NCI-H2029 (cell line): ENCODE measurements at places on chromosomes 5 and 9.

GRCh38 chr5:173969167-173970049, 19.6 kb upstream of the C5orf47 start:
- peak; percentile 45 for DNase-seq

DNA sequence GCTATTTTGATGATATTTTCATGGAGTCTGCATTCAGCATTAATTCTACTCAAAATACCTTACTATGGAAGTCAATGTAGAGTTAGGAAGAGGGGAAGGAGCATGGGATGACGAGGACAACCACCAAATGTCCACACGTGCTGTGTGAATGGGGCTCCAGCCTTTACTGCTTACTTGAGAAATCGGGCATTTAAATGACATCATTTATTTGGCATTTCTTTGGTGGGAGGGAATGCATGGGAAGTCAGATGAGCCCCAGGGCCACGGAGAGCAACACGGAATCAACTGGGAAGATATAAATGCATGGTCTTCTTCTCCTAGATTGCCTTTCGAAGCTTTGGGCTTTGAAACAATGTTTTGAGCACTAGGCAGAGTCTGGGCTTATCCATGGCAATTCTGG, 458.5 kb upstream of the KLF4 start:
- DNase-seq: no peak

DNA sequence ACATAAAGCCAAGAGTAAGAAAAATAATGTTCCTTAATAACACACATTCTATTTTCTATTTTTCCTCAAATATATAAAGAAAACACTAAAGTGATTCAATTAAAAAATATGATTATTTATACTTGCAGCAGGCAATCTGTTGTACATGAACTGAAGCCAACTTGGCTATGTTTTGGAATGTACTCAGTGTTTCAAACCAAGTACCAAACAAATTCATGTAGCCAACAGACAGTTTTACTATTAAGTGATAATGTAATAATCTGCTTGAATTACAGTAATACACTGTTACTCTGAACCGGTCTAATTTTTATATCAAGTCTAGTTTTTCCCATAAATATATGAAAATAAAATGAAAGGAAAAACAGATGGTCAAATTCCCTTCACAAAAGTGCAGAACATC, 58.0 kb downstream of the CEP120 start:
- no peak for DNase-seq

DNA sequence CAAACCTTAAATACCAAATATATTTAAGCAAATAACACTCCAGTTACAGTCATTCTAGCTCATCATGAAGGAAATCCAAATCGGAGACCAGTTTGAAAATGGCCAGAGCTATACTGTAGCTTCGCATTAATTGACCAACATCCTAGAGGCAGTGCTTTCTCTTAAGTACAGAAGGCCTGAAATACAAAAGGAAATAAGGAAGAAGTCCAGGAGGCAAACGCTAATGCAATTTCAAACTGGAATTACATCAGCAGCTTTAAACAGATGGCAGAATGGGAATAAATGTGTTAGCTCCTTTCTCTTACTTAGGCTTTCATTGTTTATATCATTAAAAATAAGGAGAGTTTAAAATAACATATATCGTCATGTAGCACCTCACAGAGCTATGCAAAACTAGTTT, 197.0 kb downstream of the SEC61B start:
- DNase-seq: no peak

DNA sequence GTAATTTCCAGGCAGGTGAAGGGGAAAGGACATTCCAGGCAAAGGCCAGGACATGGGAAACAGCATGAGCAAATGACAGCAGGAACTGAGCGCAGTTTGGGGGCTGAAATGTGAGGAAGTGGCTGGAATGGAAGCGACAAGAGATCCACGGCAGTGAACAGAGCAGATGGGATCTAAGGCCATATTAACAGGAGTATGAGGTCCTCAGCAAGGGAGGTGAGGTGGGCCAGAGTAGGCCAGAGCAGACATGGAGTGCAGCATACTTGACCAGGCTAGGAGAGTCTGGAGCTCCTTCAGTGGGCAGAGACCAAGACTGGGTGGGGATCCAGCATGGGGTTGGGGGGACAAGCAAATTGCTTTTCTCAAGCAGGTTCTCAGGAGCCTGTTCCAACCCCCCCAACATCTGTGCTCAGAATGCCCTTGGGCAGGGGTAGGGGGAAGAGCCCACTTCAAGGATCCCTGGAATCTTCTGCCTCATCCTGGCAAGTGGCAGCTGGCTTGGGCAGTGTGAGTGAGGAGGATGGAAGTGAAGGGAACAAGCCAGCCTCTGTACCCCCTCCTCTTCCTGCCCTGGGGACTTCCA, 34.5 kb downstream of the DAB2IP start:
- no peak for DNase-seq

DNA sequence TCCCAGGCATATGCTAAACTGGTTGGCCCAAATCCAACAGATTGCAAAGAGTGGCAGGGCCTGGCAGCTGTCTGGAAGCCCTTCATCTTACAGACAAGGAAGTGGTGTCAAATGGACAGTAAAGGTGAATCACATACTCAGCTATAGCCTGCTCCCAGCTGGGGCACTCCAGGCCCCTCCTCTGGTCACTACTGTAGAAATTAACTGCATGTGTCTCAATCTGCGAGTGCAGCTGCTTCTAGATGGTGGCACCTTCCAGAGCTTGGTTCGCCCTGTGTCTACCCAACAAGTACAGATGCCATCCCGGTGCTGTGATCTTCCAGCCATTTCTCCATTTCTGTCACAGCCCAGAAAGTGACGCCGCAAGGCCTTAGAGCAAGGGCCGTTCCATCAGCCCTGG, 50.2 kb downstream of the OTULIN start:
- DNase-seq: peak; percentile 91

DNA sequence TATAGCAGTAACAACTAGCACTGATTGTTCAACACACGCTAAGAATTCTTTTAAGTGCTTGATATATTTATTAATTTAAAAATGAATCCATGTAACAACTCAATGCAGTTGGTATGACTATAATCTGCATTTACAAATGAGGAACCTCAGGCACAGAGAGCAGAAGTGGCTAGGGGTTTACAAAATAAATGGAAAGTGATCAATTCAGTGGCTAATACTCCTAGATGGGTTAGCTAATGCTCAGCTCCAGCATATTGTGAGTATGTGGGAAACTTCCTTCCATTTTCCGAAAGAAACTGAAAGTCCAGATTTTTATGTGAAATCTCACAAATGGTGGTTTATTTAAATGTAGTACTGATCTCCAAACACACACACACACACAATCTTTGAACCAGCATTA, 128.0 kb downstream of the RFX3 start:
- DNase-seq: no peak

GRCh38 chr5:95985249-95985648, 23.6 kb upstream of the ELL2 start:
- no peak for DNase-seq

DNA sequence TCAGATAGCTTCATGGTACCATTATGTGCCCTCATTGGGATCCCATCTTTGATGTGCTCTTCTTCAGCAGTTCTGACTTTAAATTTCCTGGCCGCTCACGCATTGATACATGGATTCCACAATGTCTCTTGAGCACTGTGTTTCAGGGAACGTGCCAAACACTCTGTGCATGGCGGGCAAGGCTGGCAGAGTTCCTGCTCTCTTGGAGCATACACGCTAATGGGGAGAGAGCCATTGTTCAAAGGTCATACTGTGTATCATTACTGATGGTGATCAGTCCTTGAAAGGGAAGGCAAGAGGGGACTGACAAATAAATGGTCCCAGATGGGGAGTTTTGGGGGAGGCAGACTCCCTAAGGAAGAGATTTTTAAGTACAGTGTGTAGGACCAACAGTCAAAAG, 52.3 kb downstream of the AMBP start:
- DNase-seq: no peak

DNA sequence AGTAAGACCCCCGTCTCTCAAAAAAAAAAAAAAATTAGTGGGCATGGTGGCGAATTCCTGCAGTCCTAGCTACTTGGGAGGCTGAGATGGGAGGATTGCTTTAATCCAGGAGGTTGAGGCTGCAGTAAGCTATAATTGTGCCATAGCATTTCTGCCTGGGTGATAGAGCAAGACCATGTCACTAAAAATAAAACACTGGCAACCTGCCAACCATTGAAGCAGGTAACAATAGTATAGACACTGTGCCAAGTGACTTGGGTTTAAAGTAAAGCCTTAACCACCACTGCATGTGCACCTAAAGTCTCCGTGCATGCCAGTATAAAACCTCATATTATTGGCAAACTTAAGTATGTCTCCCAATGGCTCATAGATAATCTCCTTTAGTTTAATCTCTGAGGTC, 3.4 kb upstream of the APBA1 start:
- DNase-seq: peak; percentile 2

- no peak for DNase-seq
These were observed 83.7 kb downstream of the SERINC5 start for GRCh38 chr5:80172067-80172695.

DNA sequence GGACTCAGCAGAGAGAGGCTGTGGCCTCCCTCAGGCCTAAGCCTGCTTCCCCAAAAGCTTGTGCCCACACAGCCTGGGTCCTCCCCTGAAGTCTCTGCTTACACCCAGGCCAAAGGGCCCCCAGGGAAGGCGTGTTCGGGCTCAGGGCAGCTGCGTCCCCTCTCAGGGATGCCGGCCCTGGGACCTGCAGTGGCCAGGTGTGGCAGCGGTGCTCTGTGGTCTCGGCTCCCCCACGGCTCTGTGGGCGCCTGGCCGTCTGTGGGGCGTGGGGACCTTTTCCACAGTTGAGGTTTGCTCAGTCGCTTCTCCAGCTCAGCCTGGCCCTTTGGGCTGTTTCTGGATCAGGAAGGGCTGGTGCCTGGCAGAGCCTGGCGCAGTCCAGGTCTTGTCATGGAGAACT, 75.9 kb downstream of the RXRA start:
- no peak for DNase-seq

DNA sequence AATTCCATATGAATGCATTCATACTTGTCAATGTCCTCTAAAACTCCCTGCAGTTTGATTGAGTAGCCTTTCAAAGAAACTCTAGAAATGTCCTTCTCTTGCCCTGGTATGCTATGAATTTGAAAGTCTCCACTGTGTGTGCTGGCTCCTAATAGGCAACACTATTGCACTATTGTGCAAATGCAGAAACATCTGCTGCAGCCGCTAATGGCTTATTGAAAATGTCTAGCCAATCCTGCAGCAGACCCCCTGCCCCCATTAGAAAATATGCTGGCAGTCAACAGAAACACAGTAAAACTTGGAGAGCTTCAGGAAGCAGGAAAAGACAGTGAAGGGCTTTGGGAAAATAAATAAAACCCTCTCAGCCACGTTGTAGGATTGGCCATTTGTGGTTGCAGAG, 87.3 kb upstream of the GRAMD2B start:
- DNase-seq: no peak

DNA sequence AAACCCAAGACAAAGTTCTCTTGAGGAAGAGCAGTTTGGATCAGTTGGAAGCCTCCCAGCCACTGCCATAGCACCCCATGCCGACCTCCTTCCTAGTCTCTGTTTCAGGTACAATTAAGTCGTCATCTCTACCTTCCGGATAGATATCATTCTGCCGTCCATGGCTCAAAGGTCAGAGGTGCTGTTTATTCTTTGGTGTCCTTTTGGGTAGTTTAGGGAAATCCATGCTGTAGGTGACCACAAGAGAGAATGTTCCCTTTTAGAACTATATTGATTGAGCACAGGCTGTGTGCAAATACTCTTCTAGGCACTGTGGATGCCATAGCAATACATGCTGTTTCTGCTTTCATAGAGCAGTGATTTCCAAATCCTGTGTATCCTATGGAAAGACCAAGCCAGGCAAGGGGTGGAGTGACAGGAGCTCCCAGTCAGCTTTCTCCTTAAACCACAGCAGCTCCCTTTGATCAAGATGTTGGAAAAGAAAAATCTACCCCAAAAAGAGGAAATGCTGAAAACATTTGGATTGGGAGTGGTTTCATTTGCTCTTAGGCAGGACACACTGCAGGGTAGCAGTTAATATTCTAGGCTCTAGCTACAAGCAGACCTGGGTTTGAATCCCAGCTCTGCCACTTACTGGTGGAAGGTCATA, 127.9 kb downstream of the PALM2AKAP2 start:
- DNase-seq: no peak

DNA sequence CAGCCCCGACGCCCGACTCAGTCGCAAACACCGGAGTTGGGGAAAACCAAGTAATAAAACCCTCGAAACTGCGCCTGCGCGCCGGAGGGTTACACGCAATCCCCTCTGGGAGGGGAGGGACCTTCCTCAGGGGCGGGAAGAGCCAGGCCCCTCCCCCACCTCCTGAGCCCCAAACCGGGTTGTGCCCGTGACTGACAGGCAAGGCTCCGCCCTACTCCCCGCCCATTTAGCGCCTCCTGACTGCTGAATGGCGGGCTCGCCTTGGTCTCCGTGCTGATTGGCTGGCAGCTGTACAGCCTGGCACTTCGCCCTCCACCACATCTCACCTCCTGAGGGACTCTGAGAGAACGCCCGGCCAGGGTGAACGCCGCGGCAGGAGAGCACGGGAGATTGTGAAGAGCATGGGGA, at the start of gene PRDM9:
Gene PRDM9, plus strand, starts transcription at position 332 of the 408 bp plus-strand sequence. CDS start 1,425 bp downstream, outside the sequence.
- peak; percentile 30 for DNase-seq

DNA sequence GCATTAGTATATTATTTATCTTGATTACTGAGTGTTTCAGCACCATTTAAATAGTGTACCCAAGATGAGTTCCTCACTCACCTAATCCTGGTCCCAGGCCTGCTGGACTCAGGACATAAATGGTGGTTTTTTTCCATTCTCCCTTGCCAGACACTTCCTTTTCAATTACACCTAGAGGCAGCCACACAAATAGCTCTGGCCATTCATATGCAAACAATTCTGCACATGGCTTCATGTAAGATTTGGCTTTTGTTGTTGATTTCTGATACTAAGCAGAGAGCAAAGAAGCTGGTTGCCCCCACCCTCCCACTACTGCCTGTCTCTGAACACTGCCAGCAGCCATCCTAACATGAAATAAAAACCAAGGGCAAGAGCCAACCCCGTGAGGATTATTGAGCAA, 180.4 kb downstream of the SEMA5A start:
- no peak for DNase-seq

GRCh38 chr5:126836778-126837177, 59.8 kb downstream of the LMNB1 start:
- no peak for DNase-seq

DNA sequence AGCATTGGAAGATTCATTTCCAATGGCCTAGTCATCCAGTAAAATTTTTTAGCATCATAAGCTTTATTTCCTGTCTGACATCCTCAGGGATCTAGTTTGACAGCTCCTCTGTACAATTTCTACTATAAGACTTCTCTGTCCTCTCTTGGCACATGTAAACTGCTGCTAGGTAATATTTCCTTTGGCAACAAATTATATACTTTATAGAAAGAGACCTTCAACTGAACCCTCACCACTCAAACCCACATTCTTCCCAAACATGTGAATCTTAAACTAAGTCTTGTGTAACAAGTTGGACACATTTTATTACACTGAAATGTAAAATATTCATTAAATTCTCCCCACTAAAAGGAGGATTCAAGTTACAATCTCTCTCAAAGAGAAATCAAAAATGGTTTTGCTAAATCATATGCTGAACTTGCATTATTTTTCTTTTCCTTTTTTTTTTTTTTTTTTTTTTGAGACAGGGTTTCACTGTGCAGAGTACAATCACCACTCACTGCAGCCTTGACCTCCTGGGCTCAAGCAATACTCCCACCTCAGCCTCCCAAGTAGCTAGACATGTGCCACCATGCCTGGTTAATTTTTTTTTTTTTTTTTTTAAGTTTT, 36.9 kb downstream of the SCAI start:
- no peak for DNase-seq

GRCh38 chr9:73172901-73173215, 21.2 kb downstream of the ANXA1 start:
- DNase-seq: no peak
